ENCODE measurements at places on chromosomes 13 and 19. TPM values are rescaled to one million over a fixed set of nuclear protein-coding genes. Genes with fewer than 3 reads are reported as not detected.

The KISS1R gene
- not detected for total RNA-seq

The GARRE1 gene
- 20.9 TPM for total RNA-seq

The NEK5 gene
- 0.22 TPM for total RNA-seq

The ATP4A gene
- total RNA-seq: not detected

The CYP4F8 gene
- total RNA-seq: not detected

The SLC8A2 gene
- 0.22 TPM for total RNA-seq

The ALDH16A1 gene
- 59.2 TPM for total RNA-seq

The AMER2 gene
- total RNA-seq: 9.5 TPM

All from subcutaneous adipose tissue (tissue), 4 donors.